A549 treated with Hydrocortisone at 1 μM for 4 hours (cell line): ENCODE measurements at places on chromosomes 1 and 21. TPM values are rescaled to one million over a fixed set of nuclear protein-coding genes. Genes with fewer than 3 reads are reported as not detected.

Gene MPC2
- total RNA-seq = 39.6 to 80.5 TPM (median 74.2 TPM) in 5 replicates

Gene PEX10
- total RNA-seq = 19.1 to 25.3 TPM (median 23.1 TPM) in 5 replicates

Gene GPATCH2
- total RNA-seq = 6.5 to 10.2 TPM (median 7.1 TPM) in 5 replicates

Gene SCYL3
- total RNA-seq = 2.5 to 3.3 TPM (median 3.1 TPM) in 5 replicates

Gene RNASEL
- total RNA-seq = 1.4 to 2.8 TPM (median 1.8 TPM) in 5 replicates

Gene RYR2
- 0.01 to 0.18 TPM (median 0.05 TPM) in 5 replicates for total RNA-seq

Gene SLAMF9
- 0.22 to 0.68 TPM (median 0.56 TPM) in 5 replicates for total RNA-seq

Gene TMEM52
- 0.44 to 1.4 TPM (median 0.93 TPM) in 5 replicates for total RNA-seq

Gene IL23R
- total RNA-seq = not detected in 5 replicates

Gene RGS4
- total RNA-seq = 0.05 TPM in 1 of 5 replicates, not detected in the others

Gene AMY1C
- not detected in 5 replicates for total RNA-seq

Gene CBS
- total RNA-seq = 11.2 to 13.0 TPM (median 12.1 TPM) in 5 replicates

Gene CCDC17
- 0.18 to 0.36 TPM (median 0.26 TPM) in 5 replicates for total RNA-seq

Gene FCRL4
- not detected in 5 replicates for total RNA-seq

Gene LCE1B
- 0.11 TPM in 1 of 5 replicates, not detected in the others for total RNA-seq

Gene RGS13
- not detected in 5 replicates for total RNA-seq

Gene FH
- total RNA-seq = 84.4 to 90.2 TPM (median 85.0 TPM) in 5 replicates

Gene PLA2G2A
- not detected in 5 replicates for total RNA-seq

Gene APOBEC4
- not detected in 5 replicates for total RNA-seq

Gene HRNR
- total RNA-seq = not detected in 5 replicates

Gene PFKL
- total RNA-seq = 44.1 to 61.1 TPM (median 47.5 TPM) in 5 replicates

Gene OPTC
- not detected in 5 replicates for total RNA-seq

Gene CACHD1
- total RNA-seq = 1.3 to 1.8 TPM (median 1.5 TPM) in 5 replicates

Gene GPR3
- 1.3 to 1.8 TPM (median 1.7 TPM) in 5 replicates for total RNA-seq
